Brain microvascular endothelial cell (primary cell): ENCODE measurements at places on chromosomes 6 and 20.

GRCh38 chr20:63597651-63598478 lies 23.8 kb upstream of the HELZ2 start:
- no peak for DNase-seq

- DNase-seq, result no peak
Measured at GRCh38 chr6:53172468-53172803, 23.8 kb upstream of the GCM1 start.

DNA sequence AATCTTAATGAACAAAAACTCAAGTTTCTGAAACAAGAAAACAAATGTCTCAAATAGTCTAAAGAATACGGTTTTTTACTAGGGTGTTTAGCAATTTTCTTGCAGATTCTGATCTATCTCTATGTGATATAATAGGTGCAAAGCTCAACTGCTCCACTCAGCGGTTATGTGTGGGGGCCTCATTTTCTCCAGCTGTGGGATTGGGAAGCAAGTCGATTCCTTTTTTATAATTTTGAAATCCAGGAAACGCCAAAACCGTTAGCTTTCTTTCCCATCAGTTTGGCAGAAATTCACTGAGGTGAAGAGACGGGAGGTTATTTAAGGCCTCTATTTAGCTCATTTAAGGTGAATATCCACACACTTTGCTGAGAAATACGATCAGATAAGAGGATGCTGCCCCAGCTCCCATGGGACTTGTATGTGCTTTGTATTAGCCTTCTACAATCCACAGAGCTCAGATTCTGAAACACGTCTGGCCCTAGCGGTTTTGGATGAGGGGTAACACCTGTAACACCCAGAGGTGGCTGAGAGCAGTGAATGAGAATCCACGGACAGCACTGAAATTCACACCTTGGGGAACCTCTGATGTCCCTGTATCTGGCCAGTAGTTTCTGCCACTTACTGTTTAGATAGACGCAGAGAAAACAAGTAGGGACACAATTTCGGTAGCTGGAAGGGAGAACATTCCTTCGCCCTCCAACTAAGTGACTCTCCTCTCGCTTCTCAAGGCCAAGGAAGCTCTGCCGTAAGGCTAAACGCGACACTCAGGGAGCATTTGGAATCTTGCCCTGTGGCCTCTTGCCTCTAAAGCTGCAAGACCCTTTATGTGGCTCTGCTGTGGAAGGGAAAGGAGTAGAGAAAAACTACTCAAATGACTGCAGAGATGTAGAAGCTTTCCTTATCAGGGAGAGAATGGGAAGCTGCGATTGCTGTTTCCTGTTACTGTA lies 6.5 kb upstream of the BCAS4 start:
- DNase-seq, result peak; percentile 45

DNA sequence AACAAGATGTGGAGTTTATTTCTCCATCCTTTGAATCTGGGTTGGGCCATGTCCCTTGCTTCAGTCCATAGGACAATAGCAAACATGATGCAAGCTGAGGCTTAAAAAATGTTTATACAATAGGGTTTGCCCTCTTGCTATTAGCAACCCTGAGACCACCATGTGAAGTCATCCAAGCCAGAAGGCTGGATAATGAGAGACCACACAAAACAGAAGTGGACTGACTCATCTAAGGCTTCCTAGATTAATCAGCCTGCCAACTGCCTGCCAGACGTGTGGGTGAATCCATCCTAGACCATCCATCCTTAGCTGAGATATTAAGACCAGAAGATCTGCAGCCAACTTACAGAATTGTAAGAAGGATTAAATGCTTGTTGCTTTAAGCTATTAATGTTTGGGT lies 38.1 kb upstream of the ISM1 start:
- DNase-seq, result no peak

GRCh38 chr20:58433029-58433647 lies 44.1 kb downstream of the VAPB start:
- no peak for DNase-seq

DNA sequence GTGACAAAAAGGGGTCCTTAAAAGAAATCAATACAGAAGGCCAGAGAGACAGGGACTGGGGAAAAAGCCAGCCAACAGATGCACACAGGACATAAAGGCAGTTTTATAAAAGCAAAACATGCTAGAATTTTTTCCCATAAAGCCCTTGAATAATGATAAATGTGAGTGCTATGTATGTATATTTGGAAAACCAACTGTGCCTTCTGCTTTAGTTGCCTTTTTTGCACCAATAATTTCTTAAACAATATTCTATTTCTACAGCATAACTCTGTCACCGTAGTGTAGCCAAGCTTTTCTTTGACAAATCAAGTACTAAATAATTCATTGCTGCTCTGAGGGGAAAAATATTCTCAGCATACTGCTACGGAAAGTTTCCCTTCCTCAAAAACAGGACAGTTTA lies 730.6 kb upstream of the NRSN1 start:
- no peak for DNase-seq

GRCh38 chr20:46568570-46569129 lies 18.2 kb upstream of the OCSTAMP start:
- DNase-seq, result peak; percentile 61

DNA sequence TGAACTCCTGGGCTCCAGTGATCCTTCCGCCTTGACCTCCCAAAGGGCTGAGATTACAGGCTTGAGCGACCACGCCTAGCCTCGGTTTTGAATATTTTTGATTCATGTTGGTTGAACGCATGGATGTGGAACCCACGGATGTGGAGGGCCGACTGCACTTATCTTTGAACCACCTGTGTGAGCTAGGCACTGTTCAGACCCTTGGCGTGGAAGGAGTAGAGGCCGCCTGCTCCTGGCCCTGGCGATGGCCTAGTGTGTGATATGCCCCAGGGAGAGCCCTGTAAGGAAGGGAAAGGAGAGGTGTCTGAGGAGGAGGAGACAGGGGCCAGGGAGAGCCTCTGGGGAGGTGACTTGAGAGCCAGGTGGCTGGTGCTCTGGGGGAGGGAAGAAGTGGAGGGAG lies 64.3 kb downstream of the BCAS4 start:
- no peak for DNase-seq

DNA sequence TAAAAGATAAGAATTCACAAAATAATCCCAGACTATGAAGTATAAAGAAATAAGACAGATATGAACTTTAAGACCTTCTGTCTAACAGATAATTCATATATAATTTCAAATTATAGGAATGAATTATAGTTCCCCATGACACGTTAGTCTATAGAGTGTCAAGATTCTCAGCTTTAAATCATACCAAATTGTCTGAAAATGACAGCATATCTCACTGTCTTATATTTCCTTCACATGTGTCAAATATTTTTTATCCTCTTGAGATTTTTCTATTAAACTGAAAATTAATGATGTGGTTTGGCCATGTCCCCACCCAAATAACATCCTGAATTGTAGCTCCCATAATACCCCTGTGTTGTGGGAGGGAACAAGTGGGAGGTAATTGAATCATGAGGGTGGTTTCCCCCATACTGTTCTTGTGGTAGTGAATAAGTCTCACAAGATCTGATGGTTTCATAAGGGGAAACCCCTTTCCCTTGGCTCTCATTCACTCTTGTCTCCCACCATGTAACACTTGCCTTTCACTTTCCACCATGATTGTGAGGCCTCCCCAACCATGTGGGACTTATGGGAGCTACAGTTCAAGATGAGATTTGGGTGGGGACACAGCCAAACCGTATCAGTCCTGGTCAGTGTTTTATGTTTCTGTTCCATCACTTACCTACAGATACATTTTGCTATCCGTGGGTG lies 825.3 kb upstream of the GJE1 start:
- no peak for DNase-seq

- DNase-seq, result peak; percentile 64
Measured at GRCh38 chr20:1327241-1327653, 1.7 kb downstream of the SDCBP2 start.

- no peak for DNase-seq
Measured at GRCh38 chr6:108484016-108484415, 76.7 kb upstream of the FOXO3 start.

DNA sequence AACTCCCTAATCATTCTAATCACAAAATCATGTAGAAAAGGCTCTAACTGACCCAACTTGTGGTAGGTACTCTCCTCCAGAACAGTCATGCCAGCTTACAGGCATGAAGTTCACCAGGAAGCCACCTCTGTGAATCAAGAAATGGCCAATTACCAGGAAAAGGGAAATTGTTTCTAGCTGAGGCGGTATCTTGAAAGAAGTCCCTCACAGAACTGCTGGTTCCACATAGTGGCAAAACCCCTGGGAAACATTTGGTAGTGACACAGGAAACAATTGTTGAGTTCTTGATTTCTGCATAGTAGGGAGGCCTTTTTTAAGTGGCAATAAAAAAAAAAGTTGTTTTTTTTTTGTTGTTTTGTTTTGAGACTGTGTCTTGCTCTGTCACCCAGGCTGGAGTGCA lies 3.4 kb upstream of the ZHX3 start:
- no peak for DNase-seq

DNA sequence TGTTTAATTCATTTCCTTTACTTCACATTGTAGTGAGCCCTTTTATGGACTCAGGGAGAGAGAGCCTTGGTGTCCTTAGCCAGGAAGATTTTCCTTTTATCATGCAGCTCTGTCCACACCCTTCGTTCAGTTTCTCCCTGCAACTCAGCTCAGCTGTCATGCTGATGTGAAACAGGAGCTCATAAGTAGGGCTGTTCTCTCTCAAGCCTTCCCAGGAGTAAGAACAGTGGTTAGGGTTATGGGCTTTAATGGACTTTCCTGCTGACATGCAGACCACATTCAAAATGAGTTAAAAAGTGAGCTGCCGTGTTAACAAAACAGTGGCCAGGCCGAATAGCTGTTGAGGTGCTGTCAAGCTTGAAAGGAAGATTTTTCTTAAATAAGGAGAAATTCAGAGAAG lies 104.1 kb downstream of the BCKDHB start:
- DNase-seq, result no peak

DNA sequence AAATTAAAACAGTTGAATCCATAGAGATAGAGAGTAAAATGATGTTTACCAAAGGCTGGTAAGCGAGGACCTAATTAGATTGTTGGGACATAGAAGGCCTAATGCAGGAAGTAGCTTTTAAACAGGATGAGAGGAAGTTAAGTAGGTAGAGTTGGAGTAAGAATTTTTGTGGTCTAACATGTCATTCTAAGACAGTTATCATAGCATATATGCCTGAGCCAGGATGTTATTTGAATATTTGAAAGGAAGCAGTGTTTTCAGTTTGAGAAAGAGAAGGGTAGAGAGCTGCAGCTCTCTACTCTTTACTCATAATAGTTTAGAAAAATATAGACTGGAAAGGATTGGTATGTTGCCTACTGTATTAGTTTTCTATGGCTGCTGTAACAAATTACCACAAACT lies 121.6 kb downstream of the MEI4 start:
- no peak for DNase-seq

- no peak for DNase-seq
Measured at GRCh38 chr20:31406115-31406514, at the start of gene DEFB121. Gene DEFB121 (minus strand): TSS chr20:31406215. CDS start chr20:31406152, 63 bp downstream.

DNA sequence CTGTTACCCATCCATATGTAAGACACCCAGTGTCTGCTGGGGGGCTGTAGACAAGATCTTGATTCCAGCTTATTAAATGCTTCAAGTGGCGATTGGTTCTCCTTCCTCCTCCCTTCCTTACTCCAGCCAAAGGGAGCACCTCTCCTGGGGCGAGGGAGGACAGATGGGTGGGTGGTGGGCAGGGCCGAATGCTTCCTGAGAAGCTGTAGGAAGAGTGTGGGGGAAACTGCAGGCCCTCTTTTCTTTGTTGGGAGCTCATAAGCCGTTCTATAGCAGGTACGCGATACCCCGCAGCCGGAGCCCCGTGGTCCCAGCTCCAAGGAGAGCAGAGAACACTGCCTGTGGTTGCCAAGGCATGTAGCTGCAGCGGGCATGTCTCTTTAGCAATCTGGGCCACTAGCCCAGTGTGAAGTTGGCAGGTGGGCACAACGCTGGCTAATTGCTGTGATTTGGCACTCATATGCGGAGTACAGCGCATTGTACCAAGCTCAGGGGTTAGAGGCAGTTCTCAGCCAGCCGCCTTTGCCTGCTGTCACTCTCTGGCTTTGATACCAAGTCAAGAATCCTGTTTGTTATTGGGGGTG lies 14.7 kb upstream of the KCNG1 start:
- DNase-seq, result no peak

DNA sequence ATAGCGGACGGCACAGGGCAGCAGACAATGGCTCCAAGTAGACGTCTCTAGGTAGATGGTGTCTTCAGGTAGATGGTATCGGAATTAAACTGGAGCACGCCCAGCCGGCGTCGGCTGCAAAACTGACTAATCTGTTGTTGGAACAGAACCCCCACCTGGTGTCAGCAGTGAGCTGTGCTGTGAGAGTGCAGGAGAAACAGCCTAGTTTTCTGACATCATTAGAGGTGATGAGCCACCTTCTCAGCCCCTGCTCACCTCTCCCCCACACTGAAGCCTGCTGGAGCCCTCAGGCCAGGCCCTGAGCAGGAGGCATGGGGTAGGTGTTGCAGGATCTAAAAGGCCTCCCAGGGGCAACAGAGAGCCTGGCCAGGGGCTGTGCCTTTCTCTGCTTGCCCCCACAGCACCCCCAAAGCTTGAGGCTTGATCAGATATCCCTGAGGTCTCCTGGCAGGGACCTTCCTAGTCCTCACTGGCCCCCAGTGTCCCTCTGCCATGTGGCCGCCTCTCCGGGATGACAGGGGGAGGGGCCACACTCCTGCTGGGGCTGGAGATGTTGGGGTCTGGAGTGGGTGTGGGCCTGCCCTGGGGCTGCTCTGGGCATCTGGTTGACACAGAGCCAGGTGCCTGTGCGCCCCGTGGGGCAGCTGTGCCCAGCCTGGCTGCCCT lies 6.9 kb upstream of the HELZ2 start:
- peak; percentile 31 for DNase-seq

GRCh38 chr6:144585217-144585814 lies 300.2 kb downstream of the UTRN start:
- DNase-seq, result peak; percentile 24

- no peak for DNase-seq
Measured at GRCh38 chr20:31394900-31395299, 4.5 kb upstream of the DEFB119 start.

DNA sequence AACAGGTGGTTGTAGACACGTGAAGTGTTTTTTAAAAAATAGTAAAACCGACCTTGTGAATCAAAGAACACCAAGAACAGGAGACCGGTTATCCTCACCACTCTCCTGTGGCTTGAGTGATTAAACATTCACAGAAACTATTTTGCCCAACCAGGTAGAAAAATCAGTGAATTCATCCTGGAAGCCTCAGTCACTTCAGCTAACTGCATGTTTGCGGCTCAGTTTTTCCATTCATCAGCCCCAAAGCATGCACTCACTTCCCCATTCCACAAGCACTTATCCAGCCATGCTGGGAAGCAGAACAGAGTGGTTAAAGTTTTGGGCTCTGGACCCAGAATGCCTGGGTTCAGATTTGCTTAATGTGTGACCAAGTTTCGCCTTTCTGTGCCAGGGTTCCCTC lies 2.4 kb downstream of the LRRN4 start:
- peak; percentile 40 for DNase-seq

- DNase-seq, result no peak
Measured at GRCh38 chr6:92648364-92649086, 770.8 kb downstream of the EPHA7 start.

- no peak for DNase-seq
Measured at GRCh38 chr6:73671911-73672685, 18.3 kb upstream of the SLC17A5 start.
